Stimulated activated CD4-positive, alpha-beta T cell treated with anti-CD3 and anti-CD28 coated beads, Interleukin-1b, Interleukin-23, amount 100 ng/mL, for 1 hour (primary cell): ENCODE measurements at places on chromosomes 13 and 19.

DNA sequence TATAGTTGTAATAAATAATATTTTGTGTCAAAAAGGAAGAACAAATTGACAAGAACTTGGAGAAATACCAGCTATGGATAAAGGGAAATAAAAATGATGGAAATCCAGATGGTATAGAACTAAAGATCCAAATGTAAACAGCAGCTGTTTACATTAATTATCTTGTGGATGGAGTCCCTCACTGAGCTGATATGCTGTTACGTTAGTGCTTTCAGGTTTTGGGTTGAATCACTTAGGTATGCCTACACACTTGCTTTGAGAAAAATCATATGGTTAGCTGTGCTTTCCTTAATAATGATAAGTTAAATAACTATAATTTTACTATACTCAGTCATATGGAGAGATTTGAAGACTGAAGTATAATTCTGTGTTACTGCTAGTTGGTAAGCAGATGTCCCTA is 27.7 kb downstream of the WASF3 start:
- DNase-seq: no peak

- no peak for DNase-seq
These were observed 4.6 kb downstream of the DEDD2 start for GRCh38 chr19:42212886-42213285.

GRCh38 chr13:36332986-36333385 is 13.2 kb downstream of the SPART start:
- DNase-seq: no peak

- DNase-seq: no peak
These were observed 14.3 kb downstream of the PTH2 start for GRCh38 chr19:49408816-49409440.
